ENCODE measurements at places on chromosomes 3 and 15. TPM values are rescaled to one million over a fixed set of nuclear protein-coding genes. Genes with fewer than 3 reads are reported as not detected.

DNA sequence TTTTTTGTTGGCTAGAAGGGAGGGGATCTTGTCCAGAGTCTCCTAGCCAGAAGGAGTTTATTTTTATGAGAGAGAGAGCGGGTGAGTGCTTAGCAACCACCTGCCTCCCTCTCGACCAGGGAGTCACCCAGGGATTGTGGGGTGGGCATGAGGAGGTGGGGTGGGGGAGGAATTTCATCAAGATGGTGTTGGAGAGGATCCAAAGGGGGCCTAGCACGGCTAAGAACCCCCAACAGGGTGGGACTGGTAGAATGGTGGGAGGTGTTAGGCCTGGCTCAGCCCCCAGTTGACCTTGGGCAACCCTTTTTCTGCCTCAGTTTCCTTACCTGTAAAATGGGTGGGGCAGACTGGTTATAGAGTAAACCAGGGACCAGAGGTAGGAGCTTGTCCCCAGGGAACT lies 1.8 kb downstream of the SLC6A6 start:
- no peak for DNase-seq

GRCh38 chr15:91110407-91110806 lies 10.3 kb downstream of the SV2B start:
- DNase-seq = no peak

DNA sequence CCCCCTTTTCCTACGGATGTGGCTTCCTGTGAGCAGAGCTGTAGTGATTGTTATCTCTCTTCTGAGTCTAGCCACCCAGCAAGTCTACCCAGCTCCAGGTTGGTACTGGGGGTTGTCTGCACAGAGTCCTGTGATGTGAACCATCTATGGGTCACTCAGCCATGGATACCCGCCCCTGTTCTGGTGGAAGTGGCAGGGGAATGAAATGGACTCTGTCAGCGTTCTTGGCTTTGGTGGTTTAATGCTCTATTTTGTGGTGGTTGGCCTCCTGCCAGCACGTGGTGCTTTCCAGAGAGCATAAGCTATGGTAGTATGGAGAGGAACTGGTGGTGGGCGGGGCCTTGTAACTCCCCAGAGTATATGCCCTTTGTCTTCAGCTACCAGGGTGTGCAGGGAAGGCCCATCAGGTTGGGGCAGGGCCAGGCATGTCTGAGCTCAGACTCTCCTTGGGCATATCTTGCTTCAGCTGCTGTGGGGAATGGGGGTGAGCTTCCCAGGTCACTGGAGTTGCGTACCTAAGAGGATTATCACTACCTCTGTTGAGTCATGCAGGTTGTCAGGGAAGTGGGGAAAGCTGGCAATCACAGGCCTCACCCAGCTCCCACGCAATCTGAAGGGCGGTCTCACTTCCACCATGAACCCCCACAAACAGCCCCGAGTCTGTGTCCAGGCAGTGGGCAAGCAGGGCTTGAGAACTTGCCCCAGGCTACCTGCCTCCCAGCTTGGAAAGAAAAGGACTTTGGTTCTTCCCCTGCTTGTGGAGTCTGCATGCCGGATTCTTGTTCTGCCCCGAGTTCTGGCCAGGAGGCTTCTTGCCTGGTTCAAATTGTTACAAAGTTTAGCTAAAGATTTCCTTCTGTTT lies 9.0 kb upstream of the ADGRG7 start:
- peak; percentile 51 for DNase-seq

DNA sequence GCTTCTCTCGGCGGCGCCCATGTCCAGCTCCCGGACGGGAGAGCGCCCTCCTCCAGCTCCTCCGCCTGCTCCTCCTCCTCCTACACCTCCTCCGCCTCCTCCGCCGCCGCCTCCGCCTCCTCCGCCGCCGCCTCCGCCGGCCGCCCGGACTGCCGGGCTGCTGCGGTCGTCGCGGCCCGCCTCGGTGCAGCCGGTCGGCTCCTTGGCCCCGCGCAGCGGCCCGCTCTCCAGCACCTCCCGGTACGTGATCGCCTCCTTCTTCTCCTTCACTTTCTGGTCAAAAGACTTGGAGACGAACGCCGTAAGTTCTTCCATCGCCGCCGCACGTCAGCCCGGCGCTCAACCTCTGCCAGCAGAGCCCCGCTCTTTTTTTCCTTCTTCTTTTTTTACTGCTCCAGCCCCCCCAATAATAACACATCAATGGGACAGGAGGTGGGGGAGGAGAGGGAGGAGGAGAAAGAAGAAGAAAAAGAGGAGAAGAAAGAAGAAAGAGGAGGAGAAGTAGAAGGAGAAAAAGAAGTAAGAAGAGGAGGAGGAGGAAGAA lies 438 bp downstream of the SHOX2 start:
- peak; percentile 59 for DNase-seq

DNA sequence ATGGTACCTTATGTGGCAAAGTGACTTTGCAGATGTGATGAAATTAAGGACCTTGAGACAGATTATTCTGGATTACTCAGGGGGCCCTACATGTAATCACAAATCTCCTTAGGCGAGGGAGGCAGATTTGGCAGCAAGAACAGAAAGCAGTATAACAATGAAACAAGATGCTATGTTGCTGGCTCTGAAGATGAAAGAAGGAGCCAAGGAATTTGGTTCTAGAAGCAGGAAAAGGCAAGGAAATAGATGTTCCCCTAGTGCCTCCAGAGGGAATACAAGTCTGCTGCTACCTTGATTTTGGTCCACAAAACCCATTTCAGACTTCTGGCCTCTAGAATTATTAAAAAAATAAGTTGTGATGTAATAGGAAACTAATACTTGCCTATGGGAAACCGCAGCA lies 64.5 kb downstream of the PIK3R4 start:
- DNase-seq = no peak

DNA sequence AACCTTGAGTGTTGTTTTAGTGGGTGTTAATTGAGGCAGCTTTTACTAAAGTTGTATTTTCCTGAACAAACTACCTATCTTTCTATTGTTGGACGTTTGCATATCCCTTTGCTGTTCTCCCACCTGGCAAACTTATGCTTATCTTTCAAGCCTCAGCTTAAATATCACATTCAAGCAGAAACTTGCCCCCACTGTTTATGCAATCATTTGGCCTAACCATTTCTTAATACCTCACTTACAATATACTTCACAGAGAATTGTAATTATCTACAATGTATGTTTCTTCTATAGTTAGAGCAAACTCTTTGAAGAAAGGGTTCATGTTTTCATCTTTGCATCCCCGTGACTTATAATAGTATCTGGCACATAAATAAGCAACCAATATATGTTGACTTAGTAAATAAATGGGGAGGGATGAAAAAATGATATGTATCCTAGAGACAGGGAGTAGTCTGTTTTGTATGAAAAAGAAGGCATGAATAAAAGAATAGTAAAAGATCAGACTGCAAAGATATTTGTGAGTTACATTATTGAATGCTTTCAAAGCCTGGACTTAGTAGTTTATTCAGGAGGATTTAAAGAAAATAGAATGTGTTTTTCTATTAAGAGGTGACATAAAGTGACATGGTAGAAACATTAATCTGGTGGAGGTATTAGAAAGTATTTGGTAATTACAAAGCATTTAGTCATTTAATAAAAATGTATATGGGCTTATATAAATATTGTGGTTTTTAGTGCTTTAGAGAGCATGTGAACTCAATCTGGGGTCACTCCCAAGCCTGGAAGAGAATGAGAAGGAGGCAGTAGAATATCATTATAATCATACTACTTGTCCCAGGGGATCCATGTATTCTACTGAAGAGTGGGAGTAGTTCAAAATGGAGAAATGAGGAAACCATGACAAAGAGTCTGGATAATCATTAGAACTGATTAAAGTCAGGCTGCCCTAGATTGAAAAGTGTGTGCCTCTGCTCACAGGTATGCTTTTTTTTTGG lies 60.0 kb upstream of the DCBLD2 start:
- DNase-seq = no peak

MAGI1 gene
- 16.9 TPM for total RNA-seq

GRCh38 chr3:149688122-149688757 lies 30.4 kb upstream of the WWTR1 start:
- no peak for DNase-seq

DUOX2 gene
- total RNA-seq = not detected

TAGLN3 gene
- total RNA-seq = 19.1 TPM

DNA sequence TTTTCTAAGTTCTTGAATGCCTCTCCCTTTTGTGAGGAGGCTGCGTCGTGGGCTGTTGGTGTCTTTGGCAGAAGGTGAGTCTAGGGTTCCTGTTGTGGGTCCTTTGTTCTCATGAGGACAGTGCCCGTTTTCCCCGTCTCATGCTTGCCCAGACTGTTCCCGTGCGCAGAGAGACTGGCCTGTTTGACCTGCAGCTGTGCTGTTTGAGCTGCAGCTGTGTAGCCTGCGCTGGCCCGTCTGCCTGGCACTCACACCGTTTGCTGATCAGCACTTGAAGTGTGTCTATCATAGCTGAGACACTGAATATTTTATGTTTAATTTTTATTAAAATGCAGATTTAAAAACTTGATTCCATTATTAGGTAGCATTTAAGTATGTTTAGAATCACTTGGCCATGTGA lies 9.9 kb downstream of the GOLGA6L2 start:
- DNase-seq = no peak

DNA sequence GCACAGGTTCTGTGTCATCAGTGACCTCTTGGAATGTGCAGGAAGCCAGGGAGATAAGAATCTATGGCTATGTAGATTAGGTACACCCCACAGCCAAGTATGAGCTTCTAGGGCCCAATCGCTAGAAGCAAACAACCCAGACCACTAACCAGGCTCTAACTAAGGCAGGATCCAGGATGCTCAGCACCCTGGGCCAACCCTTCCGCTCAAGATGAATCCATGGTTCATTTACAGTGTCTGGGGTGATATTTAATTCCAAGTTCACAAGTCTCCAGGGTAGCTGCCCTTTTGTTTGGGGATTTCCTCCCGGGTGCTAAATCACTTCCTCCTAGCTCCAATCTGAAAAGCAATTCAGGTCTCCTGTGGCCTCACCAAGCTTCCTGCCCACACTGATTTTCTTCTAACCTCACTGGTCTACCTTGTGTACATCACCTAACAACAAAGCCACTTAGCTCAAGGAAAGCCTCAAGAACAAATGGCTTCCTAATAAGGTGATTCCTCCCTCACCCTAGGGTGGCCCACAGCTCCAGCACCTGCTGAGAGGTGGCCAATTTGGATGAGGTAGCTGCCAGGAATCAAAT lies 2.4 kb downstream of the EHD4 start:
- no peak for DNase-seq

DNA sequence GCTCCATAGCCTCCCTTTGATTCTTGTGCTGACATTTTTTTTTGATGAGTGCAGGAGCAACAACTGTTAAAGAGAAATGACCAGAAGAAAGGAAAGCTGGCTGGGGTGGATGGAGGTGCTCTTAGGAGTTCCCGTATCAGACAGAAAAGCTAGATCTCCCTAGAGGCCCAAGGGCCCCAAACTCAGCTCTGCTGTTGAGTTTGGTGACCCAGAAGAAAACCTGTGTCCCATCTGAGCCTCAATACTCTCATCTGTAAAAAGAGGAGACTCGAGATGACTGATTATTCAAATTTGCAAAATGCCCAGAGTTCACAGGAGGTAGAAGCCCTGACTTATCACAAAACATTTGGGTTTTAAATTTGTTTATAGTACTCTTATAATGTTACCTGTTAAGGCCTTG lies 142.4 kb downstream of the TIGIT start:
- DNase-seq = no peak

DNA sequence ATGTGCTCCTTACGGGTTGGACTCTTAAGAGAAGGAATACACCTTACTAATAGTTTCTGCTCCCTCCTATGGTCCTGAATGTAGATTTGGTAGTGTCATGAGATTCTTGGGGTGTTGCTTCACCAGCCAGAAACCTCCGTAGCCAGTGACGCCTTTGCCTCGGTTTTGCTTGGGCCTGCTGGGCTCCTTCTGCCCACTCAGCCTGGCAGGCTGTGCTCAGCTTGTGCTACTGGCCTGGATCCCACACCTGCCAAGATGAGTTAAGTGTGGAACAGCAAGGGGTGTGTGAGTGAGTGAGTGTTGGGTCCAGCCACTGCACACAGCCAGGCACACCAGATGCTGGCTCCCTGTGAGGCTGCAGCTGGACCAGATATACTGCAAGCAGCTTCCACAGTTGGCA lies 560.1 kb downstream of the NLGN1 start:
- no peak for DNase-seq

LSAMP gene
- total RNA-seq = under 0.01 TPM

HYPK gene
- total RNA-seq = 9.4 TPM

HES1 gene
- total RNA-seq = 21.6 TPM

DNA sequence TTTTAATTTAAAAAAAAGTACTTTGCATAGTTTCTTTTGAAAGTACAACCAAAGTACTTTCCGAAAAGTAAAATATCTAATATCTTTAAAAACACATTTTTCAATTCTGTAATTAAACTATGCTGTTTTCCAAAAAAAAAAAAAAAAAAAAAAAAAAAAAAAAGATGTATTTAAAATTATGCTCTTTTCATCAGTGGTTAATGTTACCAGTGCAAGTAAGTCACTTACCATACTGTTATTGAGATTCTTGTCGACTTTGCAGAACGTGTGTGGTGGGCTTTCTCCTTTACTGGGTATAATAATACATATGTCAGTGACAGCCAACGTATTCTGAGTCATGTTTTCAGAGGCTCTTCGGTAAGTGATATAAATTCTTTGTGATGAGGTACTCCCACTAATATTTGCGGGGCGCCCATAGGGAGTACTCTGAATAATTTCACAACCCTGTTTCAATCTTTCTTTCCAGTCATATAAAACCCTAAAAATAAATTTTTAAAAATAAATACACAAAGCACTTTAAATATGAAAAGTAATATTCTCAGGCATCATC lies 39.9 kb downstream of the DENND4A start:
- DNase-seq = no peak

Data from SJCRH30 (cell line).